ENCODE measurements at places on chromosomes 6 and 20.

GRCh38 chr6:31877651-31878161 lies 1.1 kb downstream of the SLC44A4 start:
- no peak for DNase-seq

DNA sequence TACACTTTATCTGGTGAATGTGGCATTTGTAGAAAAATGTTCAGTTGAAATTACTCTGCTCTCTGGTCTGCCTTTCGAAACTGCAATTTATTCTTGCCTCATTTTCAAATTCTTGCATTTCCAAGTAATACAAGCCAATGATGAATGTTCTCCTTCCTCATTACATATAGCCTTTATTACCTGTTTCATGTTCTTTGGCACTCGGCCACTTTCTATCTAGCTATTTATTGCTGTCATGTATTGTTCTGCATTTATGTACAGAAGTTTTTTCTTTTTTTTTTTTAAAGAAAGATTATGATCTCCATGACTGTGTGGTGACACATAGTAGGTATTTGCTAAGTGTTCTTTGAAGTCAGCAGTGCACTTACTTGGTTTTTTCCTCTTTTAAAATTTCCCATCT lies 261.4 kb downstream of the ZFAND3 start:
- no peak for DNase-seq

GRCh38 chr20:3672547-3673171 lies 9.2 kb downstream of the ADAM33 start:
- DNase-seq: no peak

- peak; percentile 51 for DNase-seq
These were observed 9.6 kb downstream of the MAN1A1 start for GRCh38 chr6:119339941-119340456.

GRCh38 chr20:32524829-32525501 lies 60.2 kb downstream of the NOL4L start:
- DNase-seq: peak; percentile 88

DNA sequence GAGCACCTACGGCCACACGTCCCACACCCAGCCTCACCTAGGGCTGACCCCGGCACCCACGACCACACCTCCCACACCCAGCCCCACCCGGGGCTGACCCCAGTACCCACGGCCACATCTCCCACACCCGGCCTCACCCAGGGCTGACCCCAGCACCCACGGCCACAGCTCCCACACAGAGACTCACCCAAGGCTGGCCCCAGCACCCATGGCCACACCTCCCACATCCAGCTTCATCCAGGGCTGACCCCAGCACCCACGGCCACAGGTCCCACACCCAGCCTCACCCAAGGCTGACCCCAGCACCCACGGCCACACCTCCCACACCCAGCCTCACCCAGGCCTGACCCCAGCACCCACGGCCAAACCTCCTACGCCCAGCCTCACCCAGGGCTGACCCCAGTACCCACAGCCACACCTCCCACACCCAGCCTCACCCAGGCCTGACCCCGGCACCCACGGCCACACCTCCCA lies 36.7 kb downstream of the NINL start:
- DNase-seq: no peak

- DNase-seq: peak; percentile 32
These were observed 22.8 kb downstream of the NPEPL1 start for GRCh38 chr20:58715391-58715800.

DNA sequence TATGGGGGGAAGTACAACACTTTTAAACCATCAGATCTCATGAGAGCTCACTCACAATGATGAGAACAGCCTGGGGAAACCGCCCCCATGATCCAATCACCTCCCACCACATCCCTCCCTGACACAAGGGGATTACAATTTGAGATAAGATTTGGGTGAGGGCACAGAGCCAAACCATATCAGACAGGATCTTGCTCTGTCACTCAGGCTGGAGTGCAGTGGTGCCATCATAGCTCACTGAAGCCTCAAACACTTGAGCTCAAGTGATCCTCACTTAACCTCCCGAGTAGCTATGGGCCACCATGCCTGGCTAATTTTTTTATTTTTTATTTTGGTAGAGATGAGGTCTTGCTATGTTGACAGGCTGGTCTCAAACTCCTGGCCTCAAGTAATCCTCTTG lies 5.1 kb upstream of the IYD start:
- DNase-seq: no peak

DNA sequence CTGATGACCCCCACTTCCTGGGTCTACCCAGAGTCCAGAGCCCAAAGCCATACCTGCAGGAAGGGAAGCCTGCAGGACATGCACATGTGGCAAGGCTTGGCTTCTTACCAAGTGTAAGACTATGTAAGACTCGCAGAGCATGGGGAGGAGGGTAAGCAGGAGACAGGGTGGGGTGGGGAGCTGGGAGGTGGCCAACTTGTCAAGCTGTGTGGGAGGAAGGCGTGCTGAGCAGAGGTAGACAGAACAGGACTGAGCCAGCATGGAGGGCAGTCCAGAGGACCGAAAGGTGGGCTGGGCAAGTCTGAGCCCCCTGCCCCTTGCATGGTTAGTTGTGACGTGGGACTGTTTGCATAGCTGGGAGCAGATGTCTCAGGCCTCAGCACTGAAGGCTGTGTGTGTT lies 53.4 kb upstream of the RNF24 start:
- DNase-seq: no peak

DNA sequence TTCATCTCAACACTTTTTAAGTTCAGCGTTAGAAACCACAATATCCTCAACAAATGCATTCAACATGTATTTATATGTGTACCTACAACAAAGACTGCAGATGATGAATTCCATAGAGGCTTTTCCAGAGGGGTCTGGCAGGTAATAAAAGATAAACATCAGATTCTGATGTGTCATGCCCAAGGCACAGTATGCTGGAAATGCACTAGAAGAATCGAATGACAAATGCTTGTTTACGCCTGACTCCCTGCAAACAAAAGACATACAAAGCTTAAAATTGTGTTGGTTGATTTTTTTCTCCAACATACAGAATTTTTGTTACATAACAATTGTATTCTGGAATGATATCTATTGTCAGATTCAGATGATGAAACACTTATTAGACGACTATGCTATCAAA lies at the start of gene LGSN:
Gene LGSN (minus strand): TSS at position 45 of the 400 bp plus-strand sequence. CDS start 40 bp downstream, at position 5.
- DNase-seq: no peak

- no peak for DNase-seq
These were observed 372.7 kb downstream of the ADGRB3 start for GRCh38 chr6:69007781-69008180.

- DNase-seq: no peak
These were observed 213.1 kb upstream of the STXBP5 start for GRCh38 chr6:146990821-146991798.

DNA sequence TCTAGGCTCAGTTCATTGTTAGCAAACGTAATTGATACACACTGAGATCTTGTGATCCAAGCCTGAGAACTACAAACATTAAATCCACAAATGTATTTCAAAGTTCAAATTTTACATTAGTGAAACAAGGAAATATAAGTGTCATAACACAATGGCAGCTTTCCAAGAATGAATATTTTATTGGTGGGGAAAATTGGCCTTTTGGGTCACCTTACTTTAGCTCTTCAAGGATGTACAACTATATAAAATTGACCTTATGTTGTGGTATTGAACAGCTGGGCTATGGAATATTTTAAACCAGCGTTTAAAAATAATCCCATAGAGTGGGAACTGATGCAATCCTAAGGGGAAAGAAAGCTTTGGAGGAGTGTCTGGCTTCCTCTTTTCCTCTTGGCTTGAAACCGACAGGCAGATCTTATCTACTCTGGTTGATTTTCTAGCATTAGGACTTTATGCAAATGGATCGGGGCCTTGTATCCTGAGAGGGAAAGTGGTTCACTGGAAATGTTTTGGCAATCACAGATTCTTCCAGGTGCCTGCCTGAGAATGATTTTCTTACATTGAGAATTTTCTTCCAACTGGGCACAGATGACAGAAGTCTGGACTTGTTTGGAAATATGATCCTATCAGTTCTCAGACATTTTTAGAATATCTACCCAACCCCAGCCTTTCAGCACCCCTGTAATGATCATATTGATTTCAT lies 184.8 kb upstream of the ECI2 start:
- DNase-seq: no peak

- DNase-seq: peak; percentile 80
These were observed 202.7 kb upstream of the MARCKS start for GRCh38 chr6:113654396-113654795.

GRCh38 chr20:37901240-37901639 lies 1.7 kb upstream of the VSTM2L start:
- no peak for DNase-seq

DNA sequence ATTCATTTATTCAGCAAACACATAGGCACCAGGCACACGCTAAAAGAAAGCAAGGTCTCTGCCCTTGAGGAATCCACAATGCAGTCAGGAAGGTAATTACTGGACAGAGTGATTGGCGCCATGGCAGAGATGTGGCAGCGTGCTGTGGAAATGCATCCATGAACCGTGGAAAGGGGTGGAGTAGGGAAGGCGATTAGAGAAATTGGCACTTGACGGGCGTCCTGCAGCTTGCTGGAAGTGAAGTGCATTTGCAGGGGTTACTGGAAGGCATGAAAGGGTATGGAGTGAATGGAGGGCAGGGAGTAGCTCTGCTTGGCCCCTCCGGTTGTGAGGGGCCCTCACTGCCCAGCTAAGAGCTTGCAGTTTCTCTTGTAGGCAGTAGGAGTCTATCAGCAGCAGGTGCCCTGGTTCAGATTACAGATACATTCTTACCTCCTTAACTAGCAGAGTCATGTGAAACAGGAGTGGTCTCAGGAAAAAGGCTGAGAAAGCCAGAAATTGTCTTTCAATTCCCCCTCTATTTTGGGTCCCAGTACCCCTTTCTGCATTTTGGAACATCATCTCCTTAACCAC lies 122.5 kb upstream of the TIAM2 start:
- no peak for DNase-seq

GRCh38 chr6:84871925-84872324 lies 107.5 kb upstream of the TBX18 start:
- DNase-seq: no peak

DNA sequence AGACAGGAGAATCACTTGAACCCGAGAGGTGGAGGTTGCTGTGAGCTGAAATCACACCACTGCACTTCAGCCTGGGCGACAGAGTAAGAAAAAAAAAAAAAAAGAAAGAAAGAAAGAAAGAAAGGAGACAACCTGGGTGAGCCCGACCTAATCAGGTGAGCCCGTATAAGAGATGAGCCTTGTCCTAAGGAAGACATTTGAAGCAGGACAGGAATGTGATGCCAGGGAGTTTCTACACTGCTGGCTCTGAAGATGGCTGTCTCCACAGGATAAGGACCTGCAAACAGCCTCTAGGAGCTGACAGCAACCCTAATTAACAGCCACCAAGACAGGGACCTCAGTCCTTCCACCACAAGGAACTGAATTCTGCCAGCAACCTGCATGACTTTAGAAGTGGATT lies 41.9 kb downstream of the NHLRC1 start:
- no peak for DNase-seq

DNA sequence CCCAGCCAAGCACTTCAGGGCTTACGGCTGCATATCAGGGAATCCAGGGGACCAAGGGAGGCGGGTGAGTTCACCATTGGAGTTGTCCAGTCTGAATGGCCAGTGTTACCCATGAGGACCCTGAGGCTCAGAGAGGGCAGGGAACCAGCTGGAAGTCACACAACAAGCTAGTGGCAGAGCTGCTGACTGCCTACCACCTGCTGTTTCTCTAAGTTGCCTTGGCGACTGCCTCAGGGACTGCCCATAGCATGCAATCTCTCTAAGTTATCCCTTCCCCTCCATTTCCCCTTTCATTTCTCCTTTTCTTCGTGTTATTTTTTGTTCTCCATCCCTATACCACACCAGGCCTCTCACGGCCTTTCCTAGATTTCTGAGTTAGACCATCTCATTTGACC lies 71.8 kb upstream of the SIRPA start:
- DNase-seq: no peak

GRCh38 chr6:151807513-151808370 lies at the start of gene ESR1:
ESR1 (plus strand) TSS chr6:151807682; CDS start chr6:151807913, 231 bp downstream.
- peak; percentile 56 for DNase-seq

- DNase-seq: no peak
These were observed 115.2 kb downstream of the PRND start for GRCh38 chr20:4836935-4837334.

DNA sequence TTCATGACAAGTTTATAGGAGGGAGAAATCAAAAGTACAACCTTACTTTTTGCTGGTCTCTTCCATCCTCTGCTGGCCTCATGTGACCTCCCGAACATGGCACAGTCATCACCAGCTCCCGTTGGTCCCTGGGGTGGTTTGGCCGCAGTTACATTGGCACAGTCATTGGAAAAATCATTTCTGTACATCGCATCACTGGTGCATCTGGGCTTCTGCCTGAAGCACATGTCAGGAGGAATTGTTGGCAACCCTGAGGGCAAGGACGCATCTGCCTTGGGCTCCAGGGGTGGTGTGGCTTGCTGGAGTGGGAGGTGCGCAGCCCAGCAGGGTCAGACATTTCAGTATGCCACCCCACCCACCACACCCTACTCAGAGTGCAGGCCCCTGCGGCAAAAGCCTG lies 162.9 kb upstream of the SLC24A3 start:
- no peak for DNase-seq

DNA sequence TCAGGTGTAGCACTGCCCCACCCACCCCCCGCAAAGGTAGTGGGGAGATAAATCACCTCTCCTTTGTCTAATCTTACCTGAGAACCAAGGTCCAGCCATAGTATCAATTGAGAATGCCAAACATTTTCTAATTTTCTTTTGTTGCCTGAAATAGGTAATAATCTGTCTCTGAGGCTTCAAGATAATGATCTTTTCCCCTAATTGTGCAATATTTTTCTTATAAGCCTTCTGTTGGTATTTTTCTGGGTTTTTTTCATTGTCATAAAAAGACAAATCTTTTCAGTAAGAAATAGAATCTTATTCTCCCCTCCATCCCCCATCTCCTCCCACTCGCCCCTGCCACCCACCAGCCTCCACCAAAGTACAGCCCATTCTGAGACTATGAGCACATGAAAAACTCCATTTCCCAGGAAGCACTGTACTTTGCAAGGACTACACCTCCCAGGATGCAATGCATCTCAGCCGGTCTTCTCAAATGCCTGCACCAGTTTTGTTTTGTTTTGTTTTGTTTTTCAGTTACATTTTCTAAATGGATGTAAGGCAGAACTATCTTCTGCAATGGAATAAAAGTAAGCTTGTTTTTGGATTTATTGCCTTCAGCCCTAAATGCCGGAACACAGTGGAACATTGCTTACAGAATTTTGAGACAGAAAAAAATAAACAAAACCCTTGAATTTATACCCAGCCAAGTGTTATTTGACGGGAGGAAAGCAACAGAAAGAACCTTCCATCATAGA lies 268.0 kb downstream of the TFAP2A start:
- DNase-seq: no peak

- DNase-seq: no peak
These were observed 84.1 kb downstream of the SLC23A2 start for GRCh38 chr20:4916971-4917881.

GRCh38 chr6:124423621-124424020 lies 538.6 kb upstream of the RNF217 start:
- no peak for DNase-seq

DNA sequence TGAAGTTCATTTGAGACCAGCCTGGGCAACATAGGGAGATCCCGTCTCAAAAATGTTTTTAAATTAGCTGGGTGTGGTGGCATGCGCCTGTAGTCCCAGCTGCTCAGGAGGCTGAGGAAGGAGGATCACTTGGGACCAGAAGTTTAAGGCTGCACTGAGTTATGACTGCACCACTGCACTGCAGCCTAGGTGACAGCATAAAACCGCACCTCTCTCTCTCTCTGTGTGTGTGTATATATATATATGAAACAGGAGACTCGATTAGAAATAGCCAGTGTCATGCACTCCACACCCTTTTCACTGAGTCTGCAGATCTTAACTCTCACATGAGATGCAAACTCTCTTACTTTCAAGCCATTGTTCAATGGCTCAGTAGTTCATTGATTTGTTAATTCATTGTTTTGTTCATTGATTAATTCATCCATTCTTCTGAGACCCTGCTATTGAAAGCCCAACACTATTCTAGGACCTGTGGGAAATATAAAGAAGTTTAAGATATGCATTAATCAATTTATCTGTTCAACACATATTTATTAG lies 52.4 kb upstream of the MRPS10 start:
- no peak for DNase-seq
